ENCODE measurements at places on chromosomes 13 and 19.

DNA sequence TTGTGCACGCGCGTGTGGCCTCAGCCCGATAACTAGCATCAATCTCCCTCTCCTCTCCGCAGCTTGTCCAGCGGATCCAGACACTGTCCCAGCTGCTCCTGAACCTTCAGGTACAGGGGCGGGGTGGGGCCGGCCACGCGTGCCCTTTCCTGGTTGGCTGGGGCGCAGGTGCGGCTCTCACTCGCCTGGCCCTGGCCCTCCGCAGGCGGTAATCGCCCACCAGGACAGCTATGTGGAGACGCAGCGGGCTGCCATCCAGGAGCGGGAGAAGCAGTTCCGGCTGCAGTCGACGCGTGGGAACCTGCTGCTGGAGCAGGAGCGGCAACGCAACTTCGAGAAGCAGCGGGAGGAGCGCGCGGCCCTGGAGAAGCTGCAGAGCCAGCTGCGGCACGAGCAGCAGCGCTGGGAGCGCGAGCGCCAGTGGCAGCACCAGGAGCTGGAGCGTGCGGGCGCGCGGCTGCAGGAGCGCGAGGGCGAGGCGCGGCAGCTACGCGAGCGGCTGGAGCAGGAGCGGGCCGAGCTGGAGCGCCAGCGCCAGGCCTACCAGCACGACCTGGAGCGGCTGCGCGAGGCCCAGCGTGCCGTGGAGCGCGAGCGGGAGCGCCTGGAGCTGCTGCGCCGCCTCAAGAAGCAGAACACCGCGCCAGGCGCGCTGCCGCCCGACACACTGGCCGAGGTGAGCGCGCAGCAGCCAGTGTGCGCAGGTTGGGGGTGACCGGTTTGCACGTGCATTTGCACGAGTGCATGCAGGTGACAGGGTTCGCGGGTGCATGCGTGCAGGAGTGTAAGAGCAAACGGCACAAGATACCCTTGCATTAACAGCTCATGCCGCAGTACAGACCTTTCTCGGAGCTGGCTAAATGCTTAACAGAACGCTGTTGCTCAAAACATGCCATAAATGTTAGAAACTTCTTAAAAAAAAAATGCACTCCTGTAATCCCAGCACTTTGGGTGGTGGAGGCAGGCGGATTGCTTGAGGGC, 21.5 kb downstream of the PEX11G start:
- no peak for DNase-seq

- DNase-seq = no peak
Observed at GRCh38 chr13:40984668-40985366, 34.3 kb downstream of the ELF1 start.

- no peak for DNase-seq
Observed at GRCh38 chr13:50369646-50370045, 354.4 kb downstream of the KCNRG start.

DNA sequence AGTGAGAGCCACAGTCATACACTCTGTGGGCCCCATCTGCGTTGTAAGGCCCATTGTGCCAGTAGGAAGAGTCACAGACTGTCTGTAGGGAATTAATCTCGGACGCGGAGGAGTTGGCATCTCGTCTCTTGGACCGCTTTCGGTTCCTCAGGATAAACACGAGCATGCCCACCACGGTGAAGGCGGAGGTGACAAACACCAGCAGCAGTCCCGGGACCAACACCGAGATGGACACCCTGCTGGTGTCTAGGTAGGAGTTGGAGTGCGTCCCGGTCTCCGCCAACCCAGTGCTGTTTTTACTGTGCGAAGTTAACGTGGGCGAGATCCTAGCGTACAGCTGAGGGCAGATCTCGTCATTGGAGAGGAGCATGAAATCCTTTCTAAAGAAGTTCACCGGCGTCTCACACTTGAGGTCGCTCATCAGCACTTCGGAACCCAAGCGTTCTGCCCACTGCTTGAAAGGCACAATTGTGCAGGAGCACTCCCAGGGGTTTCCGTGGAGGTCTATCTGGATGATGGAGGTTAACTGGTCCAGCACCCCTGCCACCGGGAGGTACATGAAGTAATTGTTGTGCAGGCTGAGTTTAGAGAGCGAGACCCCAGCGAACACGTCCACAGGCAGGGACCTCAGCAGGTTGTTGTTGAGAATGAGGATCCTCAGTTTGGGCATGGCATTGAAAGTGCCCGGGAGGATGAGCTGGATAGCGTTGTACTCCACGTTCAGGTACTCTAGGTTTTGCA, 2.7 kb downstream of the SLITRK1 start:
- no peak for DNase-seq

DNA sequence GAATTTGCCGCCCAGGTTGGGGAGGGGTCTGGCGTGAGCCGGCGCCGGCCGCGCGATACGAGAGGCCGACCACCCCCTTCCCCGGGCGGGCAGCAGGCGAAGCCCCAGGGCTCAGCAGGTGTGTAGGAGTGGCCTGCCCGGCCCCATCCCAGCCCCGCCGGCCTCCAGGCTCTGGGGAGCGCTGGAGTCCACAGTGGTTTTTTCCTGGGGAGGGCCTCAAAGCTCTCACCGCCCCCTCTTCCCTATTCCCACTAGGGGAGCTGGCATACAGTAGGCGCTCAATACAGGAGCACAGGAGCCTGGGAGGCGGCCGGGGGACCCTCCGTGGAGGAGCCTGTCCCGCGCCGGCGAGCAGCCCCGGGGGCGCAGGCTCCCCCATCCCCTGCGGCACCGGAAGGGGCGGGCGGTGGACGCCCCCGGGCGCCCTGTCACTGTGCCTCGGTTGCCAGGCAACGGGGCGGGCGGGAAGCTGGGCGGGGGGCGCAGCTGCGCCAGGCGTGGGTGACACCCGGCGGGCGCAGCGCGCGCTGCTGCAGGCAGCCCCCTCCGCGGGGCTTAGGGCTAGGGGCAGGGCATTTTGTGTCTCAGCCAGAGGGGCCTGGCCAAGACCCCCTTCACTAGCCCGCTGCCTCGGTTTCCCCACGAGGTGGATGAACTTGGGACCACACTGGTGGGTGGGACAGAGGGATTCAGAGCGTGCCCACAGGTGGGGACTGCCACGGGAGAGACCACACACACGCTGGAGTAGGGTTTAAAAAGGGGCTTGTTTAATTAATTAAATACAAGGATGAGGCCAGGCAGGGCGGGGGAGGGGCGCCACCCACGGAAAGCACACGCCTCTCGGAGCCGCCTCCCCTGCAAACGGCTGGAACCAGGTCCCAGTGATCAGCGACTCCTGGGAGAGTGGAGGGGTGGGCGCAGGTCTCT, 3.6 kb upstream of the REXO1 start:
- DNase-seq = peak; percentile 64

DNA sequence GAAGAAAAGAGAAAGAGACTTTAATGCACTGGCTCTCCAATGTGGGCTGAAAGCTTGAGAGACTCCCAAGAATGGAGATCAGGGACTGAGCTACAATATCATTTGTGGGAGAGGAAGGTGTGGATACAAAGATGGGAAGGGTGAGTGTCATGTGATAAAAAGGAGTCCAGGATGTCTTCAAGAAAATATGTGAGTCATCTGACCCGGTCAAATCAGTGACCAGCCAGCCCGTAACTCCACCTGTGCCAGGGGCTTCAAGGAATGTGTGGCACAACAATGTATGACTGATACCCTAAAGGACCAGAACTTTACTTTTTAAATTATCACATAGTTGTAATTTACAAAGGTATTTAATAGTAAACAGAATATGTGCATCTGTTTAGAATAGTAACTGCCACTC, 97.2 kb downstream of the DOCK9 start:
- no peak for DNase-seq

DNA sequence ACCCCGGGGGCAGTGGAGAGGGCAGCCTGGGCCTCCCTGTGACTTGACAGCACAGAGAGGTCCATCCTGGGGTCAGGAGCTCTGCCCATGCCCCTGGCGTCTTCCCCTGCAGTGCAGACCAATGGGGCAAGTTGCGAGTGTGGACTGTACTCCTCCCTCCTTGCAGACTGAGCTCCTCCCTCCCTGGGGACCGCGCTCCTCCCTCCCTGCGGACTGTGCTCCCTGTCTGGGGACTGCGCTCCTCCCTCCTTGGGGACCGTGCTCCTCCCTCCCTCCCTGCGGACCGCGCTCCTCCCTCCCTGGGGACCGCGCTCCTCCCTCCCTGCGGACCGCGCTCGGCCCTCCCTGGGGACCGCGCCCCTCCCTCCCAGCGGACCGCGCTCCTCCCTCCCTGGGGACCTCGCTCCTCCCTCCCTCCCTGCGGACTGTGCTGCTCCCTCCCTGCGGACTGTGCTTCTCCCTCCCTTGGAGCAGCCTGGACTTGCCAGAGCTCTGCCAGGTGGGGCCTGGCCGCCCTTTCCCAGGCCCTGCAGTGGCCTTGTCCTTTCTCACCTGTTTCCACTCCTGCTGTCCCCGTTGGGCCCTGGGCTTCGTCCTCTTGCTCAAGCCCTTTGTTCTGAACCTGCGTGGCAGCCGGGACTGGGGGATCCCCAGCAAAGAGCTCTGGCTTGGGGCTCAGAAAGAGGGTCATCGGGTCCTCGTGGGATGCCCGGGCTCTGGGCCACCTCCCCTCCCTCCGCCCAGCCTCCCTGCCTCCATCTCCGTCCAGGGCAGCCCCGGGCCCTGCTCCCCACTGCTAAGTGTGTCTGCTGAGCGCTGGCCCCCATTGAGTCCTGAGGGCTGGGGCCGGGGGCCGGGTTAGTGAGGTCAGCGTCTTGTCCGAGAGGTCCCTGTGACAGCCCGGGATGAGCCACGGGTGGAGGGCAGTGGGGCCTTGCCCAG, 6.8 kb downstream of the GAMT start:
- DNase-seq = no peak

DNA sequence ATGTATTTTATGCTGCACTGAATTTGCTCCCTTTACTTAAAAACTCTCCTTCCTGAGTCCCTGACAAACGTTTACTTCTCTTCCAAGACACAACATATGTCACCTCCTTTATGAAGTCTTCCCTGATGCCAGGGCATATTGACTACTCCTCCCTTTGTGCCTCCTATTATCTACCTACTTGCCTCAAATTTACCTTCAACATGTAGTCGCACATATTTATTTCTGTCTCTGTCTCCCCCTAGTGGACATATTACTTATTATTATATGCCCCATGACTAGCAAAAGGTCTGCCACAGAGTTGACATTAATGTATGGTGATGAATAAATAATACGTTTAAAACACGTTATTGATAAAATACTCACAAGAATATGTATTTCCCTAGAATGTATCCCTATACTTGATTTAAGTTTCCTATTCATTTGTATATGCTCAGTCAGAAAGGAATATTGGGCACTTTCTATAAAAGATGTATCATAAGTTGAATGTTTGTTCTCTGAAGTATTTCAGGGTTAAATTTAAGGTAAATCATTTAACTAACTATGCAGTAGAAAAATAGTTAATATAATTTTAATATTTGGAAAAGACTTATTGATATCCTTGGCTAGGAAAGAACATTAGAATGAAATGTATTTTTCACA, 250.3 kb upstream of the ATXN8OS start:
- peak; percentile 63 for DNase-seq

- no peak for DNase-seq
Observed at GRCh38 chr13:26919311-26919710, 158.7 kb upstream of the GPR12 start.
